Hepatocyte (in vitro differentiated cells): ENCODE measurements at places on chromosomes 11 and 22. TPM values are rescaled to one million over a fixed set of nuclear protein-coding genes. Genes with fewer than 3 reads are reported as not detected.
A peak's percentile ranks its signal among the peaks of the same experiment; 100 is the strongest.

The FGF4 gene
- total RNA-seq, result not detected in 2 replicates

The ENTHD1 gene
- not detected in 2 replicates for total RNA-seq

The SNX19 gene
- total RNA-seq, result 63.9 and 64.3 TPM in 2 replicates

DNA sequence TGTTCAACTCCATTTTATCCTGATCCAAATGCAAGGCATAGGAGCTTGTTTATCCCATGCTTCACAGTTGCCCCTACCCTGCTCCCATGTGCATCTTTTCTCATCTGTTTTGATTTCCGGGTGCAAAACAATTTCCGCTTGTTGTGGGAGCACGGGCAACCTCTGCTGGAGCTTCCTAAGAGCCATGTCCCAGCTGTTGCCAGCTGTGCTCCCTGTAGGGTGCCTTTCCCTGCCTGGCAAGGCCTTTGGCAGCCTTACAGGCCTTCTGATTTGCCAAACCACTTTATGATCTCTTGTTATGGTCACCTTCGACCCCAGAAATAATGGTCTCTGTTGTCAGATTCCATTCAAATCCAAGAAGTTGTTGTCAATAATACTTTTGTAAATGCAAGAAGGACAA is 1038.5 kb downstream of the OPCML start:
- H3K36me3 ChIP-seq, result no peaks in the 10 kb centered on the region
- no peaks in the 10 kb centered on the region for H3K4me1 ChIP-seq
- DNase-seq, result no peak
- no peak overlapping the region for H3K27ac ChIP-seq
- H3K4me3 ChIP-seq, result no peak overlapping the region
- H3K27me3 ChIP-seq, result no peaks in the 10 kb centered on the region

- H3K27me3 ChIP-seq, result no peaks in the 10 kb centered on the region
- no peak for DNase-seq
- no peak overlapping the region for H3K27ac ChIP-seq
- no peaks in the 10 kb centered on the region for H3K36me3 ChIP-seq
- H3K4me1 ChIP-seq, result no peaks in the 10 kb centered on the region
Measured at GRCh38 chr11:65927904-65928397, 8.7 kb downstream of the DRAP1 start.

DNA sequence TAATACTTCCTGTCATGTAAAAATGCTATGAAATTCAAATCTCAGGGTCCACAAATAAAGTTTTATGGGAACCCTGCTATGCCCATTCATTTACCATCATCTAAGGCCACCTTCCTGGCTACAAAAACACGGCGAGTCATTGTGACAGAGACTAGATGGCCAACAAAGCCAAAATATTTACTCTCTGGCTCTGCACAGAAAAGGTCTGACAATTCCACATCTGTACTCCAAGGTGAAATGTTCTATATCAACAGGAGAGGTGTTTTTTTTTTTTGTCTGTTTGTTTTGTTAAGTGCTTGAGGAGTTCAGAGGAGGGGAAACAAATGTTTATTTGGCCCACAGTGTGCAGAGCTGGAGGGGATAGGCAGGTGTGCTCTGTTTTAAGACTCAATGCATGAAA is 18.6 kb upstream of the TMA7B start:
- no peak overlapping the region for H3K4me3 ChIP-seq
- peaks cover 3% of the 10 kb centered on the region for H3K4me1 ChIP-seq
- no peak for DNase-seq

GRCh38 chr11:80698637-80699036 is 1257.8 kb upstream of the TENM4 start:
- DNase-seq, result no peak
- no peaks in the 10 kb centered on the region for H3K27me3 ChIP-seq
- peak overlapping the region; percentile 82 for H3K27ac ChIP-seq
- H3K4me3 ChIP-seq, result no peak overlapping the region

- H3K27me3 ChIP-seq, result no peaks in the 10 kb centered on the region
- no peaks in the 10 kb centered on the region for H3K4me1 ChIP-seq
- DNase-seq, result no peak
- no peaks in the 10 kb centered on the region for H3K36me3 ChIP-seq
Measured at GRCh38 chr22:32130464-32130863, 28.6 kb downstream of the C22orf42 start.

GRCh38 chr22:47036936-47037485 is 274.6 kb downstream of the TBC1D22A start:
- peaks cover 21% of the 10 kb centered on the region for H3K4me1 ChIP-seq
- no peak overlapping the region for H3K27ac ChIP-seq
- DNase-seq, result no peak
- no peaks in the 10 kb centered on the region for H3K36me3 ChIP-seq

The SOX6 gene
- 75.7 and 90.4 TPM in 2 replicates for total RNA-seq

DNA sequence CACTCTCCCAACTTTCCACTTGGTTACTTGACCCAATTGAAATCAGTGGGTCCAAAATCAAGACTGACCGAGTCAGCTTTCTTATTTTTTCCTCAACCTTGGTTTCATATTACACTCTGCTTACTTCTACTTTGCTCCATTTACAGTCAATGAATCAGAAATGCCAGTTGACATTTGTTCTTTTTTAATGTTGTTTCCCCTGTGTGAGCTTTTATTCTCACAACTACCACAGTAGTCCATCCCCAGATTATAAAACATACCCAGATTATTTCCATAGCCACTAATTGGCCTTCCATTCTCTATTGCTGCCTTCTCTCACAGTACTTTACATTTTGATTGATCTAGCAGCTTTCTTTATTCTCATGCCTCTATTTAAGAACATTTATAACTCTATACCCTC is 50.0 kb downstream of the DNAJC24 start:
- H3K4me3 ChIP-seq, result no peak overlapping the region
- H3K4me1 ChIP-seq, result no peaks in the 10 kb centered on the region
- H3K36me3 ChIP-seq, result no peaks in the 10 kb centered on the region
- no peaks in the 10 kb centered on the region for H3K27me3 ChIP-seq

- H3K27ac ChIP-seq, result peak overlapping the region; percentile 73
- no peaks in the 10 kb centered on the region for H3K36me3 ChIP-seq
Measured at GRCh38 chr11:77127235-77127911, 673 bp upstream of the MYO7A start.

The MMP12 gene
- 0.57 and 0.96 TPM in 2 replicates for total RNA-seq
